ENCODE measurements at places on chromosomes 11 and 22.
A peak's percentile ranks its signal among the peaks of the same experiment; 100 is the strongest.

- peak; percentile 85 for DNase-seq
These were observed 14.3 kb downstream of the BLID start for GRCh38 chr11:122101625-122102291.

- no peak for DNase-seq
These were observed 818.9 kb downstream of the BRD1 start for GRCh38 chr22:49008682-49009235.

DNA sequence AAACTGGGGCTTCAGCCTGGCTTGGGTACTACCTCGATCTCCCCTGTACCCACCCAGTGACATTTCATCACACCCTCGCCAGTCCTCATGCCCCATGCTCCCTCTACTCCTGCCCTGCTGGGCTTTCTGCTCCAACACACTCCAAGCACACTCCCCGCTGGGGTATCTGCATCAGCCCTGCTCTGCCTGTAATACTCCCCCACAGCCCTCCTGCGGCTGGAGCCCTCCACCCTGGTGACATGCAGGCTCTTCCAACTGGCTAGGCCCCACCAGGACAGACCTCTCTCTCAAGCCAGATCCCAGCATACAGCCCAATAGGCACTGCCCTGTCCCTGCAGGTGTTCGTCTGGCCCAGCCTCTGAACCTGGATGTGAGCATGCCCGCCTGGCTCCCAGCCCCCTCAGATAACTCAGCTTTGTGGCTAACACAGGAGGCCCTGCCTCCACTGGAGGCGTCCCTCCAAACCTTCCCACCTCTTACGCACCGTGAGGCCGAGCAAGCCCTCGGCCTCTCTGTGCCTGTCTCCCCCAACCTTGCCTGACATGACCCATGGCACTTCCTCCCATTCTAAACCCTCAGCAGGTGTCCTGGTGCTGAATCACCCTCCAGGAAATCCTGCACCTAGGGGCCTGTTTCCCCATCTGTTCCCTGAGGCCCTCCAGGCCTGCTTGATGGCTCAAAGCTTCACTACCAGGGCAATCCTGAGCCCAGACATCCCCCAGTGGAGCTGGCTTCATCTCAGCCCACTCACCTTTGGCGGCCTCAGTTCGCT, 33.5 kb upstream of the TXNRD2 start:
- no peak for DNase-seq

- no peak for DNase-seq
These were observed 36.3 kb upstream of the APOBEC3A start for GRCh38 chr22:38921120-38921519.

- no peak for DNase-seq
These were observed 87.9 kb downstream of the NCAM1 start for GRCh38 chr11:113048820-113049768.

GRCh38 chr22:50670914-50671538, 1.6 kb upstream of the SHANK3 start:
- no peak for DNase-seq

GRCh38 chr11:66815646-66816045, 27.6 kb upstream of the RCE1 start:
- DNase-seq: no peak

Data from forelimb muscle (tissue), 1 donor.